CD4-positive, alpha-beta T cell treated with Interleukin-17A for 1 hour (primary cell): ENCODE measurements at places on chromosomes 5 and 9.

DNA sequence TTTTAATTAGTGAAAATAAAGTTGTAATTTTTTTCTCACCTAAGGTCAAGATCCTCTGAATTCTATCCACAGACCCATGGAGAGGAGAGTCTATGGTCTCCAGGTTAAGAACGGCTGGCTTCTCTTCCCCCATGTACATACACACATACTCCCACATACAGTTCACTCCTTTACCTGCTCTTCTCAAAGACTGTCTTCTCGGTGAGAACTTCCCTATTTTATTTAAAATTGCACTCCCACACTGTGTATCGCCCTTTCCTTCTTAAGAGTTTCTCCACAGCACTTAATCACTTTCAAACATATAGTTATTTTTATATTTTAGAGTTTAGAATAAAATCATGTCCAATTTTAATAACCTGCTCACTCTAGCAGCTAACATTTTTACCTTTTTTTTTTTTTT lies 3.6 kb upstream of the JADE2 start:
- DNase-seq: no peak

DNA sequence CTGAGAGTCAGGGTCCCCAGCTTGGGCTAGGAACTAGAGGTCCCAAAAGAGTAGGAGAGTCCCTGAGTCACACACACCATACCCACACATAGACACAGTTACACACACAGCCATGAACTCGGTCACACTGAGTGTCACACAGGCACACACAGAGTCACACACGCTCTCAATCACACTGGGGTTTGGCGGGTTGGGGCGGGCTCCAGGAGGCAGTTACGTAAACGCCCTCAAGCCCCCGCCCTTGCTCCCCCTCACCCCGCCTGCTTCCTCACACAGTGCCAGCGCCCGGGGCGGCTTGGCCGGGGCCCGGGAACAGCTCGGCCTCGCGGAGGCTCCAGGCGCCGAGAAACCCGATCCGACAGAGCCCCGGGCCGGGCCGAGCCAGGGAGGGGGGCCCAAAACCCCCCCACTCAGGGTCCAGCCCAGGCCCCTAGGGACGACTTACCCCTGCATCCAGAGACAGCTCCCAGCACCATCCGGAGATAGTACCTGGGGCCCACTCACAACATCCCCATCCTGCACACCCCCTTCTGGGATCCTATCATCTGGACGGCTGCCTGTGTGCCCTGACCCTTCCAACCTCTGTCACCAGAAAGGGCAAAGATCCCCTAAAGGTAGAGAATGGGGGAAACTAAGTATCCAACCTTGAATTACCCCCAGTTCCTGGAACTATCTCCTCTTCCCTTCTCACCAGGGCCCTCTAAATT lies 3.5 kb upstream of the CNTFR start:
- DNase-seq: no peak

DNA sequence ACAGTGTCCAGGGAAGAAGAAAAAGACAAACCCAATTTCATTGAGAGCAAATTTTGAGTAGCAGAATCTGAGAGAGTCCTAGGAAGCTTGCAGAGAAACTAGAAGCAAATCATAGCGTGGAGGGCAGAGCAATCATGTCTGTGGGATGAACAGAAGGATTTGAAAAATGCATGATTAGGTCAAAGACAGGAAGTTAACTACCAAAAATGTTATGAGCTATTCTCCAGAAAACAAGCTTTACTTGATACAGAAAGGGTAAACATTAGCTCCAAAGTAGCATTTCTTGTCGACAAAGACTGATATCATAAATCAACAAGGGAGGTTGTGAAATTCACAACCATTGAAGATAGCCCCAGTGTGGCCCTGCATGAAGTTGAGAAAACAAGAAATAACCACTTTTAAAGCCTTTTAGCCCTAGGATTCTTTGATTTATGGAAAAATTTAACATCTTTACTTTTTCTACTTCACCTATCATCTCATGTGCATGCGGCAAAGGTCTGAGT lies 97.7 kb upstream of the MEGF10 start:
- DNase-seq: no peak

GRCh38 chr9:81492710-81493447 lies 196.5 kb downstream of the TLE1 start:
- no peak for DNase-seq

GRCh38 chr9:91839926-91840465 lies 110.0 kb downstream of the ROR2 start:
- no peak for DNase-seq

- DNase-seq: no peak
Observed at GRCh38 chr5:16970826-16971225, 34.7 kb upstream of the MYO10 start.

DNA sequence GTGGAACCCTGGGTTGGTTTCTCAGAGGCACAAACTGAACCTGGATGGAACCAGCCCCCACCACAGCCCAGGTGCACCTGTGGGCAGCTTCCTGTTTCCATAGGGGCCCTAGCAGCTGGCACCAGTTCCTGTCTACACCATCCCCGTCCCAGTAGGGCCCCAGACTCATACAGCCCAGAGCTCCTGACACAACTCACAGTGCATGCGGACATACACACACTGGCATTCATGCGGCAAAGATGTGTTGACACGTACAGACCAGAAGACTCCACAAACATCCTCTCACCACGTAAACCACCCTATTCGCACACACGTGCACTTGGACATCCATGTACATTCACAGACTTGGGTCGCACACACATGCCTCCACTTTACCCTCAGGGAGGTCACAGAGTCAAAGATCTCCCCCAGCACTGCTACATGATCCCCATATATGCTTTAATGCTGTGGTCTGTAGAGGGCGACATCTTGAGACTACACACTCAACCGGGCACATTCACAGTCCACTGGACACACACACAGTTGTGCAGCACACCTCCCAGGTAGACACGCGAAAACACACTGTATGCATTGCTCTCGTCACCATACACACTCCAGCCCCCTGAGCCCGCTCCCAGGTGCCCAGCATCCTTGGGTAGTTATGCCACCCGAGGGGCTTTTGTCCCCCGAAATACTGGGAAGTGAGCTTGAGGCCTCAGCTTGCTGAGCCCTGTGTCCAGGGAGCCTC lies 22.4 kb downstream of the CXXC5 start:
- peak; percentile 32 for DNase-seq

- DNase-seq: no peak
Observed at GRCh38 chr5:140875085-140876065, at the start of gene PCDHA12. TSS of gene PCDHA12 (plus strand) at chr5:140875308. CDS start at chr5:140875473, 165 bp downstream.

DNA sequence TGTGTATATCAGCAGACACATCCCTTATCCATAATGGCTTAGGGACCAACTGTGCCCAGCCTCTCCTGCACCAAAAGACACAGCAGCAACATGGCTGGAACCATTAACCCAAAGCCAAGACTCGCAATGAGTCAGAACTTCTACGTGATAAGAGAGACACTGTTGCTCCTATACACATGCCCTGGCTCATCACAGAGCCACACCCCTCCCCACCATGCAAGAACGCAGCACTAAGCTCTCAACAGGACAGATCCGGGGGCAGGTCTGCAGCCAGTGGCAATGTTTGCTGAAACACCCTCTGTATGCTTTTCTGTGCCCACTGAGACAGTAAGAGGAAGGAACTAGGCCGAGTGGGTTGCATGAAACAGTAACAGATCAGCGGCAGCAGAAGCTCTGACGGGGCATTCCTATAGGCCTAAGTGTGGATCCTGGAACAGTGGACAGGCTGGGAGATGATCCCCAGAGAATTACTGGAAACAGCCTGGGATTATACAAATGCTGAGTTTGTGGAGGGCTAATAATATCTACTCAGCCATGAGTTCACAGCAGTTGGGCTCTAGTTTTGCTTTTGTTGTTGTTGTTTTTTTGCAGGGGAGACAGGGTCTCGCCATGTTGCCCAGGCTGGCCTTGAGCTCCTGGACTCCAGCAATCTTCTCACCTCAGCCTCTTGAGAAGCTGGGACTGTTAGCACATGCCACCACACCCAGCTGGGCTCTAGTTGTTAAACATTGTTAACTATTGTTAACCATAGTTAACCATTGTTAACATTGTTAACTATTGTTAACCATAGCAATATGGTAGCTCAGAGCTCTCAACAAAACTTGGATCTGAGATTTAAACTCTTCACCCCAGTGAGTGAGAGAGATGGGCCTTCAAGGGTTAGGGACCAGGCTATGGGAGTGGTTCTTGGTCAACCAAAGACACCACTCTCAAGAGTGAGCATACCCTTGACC lies 41.0 kb downstream of the B4GALT1 start:
- DNase-seq: no peak

GRCh38 chr5:41787265-41787664 lies 83.0 kb downstream of the OXCT1 start:
- DNase-seq: no peak

DNA sequence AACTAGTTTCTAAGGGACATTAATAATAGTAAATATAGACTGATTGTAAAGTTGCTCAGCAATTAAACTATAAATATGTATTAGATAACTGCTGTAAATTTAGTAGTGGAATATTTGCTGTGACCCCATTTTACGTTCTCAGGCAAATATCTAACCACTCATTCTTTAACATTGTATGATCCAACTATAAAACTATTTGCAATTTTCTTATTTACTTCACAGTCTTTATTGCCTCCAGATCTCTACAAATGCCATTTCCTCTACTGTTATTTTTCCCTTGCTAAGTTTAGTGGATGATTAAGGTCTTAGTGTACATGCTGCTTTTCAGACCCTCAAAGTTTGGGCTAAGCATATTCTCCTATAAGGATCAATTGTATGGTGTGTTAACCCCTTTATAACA lies 526.2 kb upstream of the ST8SIA4 start:
- no peak for DNase-seq

DNA sequence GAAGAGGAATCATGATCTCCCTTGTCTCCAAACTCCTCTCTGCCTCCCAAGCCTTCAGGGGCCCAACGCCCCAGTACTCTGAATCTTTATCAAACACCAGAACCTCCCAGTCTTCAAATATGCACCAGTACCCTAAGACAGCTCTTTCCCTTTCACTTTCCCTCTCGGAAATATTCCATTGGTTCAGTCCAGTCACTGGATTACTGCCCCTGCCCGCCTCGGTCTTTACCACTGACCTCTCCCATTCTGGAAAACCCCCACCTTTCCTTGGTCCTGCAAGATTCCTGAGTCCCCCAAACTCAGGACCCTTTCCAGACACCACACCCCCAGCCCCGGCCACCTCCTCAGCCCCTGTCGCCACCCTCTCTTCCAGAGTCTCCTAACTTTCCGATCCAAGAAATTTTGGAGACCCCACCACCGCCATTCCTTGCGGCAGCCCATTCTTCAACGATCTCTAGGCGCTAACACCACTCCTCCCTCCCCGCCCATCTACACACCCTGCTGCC lies 674 bp downstream of the C5orf15 start:
- DNase-seq: peak; percentile 43

GRCh38 chr9:21833090-21833801 lies 30.8 kb downstream of the MTAP start:
- no peak for DNase-seq

DNA sequence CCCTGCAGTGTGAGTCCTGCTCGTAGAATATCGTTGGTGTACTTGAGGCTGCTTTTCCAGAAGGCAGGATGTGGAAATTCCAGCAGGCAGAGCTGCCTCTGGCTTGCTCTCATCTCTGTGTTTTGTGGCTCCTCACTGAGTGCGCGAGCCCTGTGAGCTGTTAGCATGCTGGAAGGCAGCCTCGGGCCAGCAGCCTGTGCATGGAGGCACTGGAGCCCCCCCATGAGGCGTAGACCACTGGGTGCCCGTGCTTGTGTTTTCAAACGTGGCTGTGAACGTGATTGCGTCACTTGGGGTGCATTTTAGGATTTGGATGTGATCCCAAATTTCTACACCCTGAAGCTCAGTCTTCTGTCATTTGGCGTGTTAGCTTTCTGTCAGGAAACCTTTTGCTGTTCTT lies 3.2 kb downstream of the WDR5 start:
- no peak for DNase-seq

- DNase-seq: no peak
Observed at GRCh38 chr5:141515141-141515540, 26.3 kb downstream of the PCDHGC5 start.

DNA sequence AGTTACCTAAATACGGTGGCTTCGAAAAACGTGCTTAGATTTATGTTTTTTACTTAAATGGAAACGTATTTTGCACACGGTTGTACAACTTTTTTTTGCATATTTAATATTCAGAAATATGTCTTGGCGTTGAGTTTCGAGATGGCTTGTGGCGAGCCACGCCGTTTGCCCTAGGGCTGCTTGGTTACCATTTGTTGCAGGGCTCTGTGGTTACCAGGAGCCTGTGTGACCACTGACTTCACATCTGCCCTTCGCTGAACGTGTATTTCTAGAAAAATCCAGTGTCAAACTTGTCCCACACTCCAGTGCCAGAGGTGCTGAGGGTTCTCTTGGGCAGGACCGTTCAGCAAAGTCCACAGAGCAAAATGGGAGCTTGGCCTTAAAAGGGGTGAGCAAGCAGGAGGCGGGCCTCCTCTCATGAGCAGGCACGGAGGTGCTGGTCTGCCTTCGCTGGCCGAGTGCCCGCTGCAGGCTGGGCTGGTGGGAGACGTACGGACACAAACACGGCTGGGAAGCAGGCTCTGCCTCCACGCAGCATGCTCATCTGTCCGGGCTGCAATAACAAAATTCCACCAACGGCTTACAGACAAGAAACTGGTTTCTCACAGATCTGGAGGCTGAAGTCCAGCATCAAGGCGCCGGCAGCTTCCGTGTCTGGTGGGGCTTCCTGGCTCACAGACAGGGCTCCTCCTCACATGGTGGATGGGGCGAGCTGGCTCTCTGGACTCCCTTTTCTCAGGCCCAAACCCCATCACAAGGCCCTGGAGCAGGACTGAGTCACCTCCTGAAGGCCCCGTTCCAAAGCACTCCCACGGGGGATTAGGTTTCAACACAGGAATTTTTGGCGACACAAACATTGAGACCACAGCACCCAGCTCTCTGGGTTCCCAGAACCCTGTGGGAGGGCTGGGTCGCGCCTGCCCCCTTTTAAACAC lies 5.4 kb downstream of the MRPL36 start:
- no peak for DNase-seq

DNA sequence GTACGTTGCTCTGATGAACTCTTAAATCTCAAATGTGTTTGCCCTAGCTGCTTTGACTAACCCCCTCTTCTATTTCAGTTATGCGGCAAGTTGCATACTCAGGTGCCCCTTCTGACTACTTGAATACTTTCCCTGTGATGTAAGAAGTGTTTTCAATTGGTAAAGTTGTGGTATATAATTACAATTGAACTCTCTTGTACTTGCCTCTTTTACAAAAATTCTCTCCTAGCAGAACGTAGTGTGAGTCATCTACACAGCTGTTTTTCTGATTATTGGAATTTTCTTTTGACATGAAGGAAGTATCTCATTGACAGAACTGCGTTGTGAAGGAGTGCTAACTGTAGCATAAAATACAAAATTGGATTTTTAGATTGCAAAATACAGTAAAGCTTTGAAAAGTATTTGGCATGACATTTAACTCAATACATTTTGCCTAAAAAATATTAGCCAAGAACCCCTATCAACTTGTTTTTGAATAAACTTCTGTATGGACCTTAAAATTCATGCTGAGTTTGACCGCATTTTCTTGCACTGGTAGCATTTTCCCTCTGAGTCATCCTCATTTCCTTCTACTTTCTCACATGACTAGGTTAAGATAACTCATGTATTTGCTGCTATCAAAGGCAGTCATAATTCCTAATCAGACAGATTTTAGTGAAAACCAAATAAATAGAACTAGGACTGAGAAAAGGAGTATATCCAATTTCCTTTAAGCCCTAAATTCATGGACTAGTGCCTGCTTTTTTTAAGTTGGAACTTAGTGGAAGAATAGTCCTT lies 6.3 kb downstream of the CRHBP start:
- no peak for DNase-seq
